ENCODE measurements at places on chromosomes 12 and 14. TPM values are rescaled to one million over a fixed set of nuclear protein-coding genes. Genes with fewer than 3 reads are reported as not detected.

GRCh38 chr12:76206677-76207072 lies 122.2 kb upstream of the NAP1L1 start:
- no peak for DNase-seq

DNA sequence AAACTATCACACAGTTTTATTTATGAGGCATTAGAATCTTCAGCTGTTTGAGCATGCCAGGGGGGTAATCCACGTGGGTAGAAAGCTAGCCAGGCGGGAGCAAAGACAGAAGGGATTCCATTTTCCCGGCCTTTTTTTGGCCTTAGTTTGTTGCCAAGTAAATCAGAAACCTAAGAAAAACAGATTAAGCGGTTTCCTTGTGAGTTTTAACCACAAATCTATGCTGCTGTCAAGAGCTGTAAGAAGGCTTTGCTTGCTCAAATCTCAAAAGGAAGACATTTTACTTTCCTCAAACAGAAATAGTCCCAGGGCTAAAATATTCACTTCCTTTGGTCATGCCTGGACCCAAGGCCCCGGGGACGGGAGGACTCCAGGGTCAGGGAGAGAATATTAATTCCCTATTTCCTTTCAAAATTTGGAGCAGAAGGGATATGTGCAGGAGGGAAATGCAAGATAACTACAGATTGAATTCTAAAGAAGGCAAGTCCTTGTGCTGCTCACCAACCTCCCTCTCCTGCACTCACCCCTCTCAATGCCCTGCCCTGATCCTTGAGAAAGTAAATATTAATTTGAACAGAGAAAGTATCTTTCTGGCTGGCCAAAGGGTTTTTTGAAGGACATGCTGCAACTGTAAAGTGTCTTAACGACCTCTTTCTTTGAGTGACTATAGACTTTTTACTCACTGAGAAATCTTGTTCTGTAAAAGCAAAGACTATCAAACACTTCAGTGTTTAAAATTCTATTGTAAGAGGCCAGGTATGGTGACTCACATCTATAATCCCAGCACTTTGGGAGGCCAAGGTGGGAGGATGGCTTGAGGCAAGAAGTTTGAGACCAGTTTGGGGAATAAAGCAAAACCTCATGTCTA lies 75.7 kb downstream of the HSD17B6 start:
- no peak for DNase-seq

DNA sequence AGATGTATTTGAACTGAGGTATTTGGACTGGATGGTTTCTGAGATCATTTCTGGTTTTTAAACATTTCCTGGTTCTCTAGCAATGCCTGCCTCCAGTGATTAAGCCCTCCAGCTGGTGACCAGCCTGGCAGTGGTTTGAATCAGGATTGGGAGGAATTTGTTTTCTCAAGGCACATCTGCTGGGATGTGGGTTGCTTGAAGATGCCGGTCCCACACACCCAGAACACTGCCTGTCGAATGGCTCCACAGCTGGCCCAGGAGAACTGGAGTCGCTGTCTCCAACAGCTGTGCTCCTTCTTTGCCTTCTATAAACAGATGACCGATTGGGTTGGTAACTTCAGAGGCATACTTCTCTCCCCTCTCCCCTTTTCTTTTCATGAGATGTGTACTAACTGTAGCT lies 258.0 kb upstream of the DDHD1 start:
- DNase-seq: no peak

DNA sequence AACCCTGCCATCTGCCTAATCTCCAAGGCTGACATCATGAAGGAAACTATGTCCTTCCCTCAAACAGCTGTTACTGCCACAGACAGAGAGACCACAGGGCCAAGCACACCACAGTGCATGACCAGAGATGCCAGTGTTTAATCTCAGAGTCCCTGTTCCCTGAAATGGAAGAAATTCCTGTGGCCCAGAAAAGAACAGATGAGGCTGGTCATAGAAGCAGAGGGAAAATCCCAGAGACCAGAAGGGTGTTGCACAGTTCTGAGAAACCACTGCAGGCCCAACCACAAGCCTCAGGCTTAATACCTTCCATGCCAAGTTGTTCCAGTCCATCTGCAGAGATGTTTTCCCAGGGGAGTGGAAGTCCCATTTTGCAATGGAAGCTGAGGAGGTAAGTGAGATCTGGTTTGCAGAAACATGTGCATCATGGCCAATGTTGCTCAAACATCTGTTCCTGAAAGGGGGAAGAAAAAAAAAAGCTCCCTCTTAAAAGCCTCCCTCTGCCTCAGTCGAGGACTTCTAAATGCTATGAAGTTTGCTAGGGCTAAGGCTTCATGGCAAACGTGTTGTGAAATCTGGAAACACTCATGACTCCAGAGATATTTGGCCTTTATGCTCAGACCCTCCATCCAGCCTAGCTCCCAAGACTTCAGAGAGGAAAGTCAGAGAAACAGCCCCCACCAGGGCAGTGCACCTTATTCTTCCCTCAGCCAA lies 98.6 kb downstream of the SCARB1 start:
- peak; percentile 51 for DNase-seq

The KRT6C gene
- total RNA-seq: not detected

GRCh38 chr14:73729556-73730265 lies 15.5 kb upstream of the PNMA1 start:
- no peak for DNase-seq

The TAS2R50 gene
- total RNA-seq: 1.3 TPM

The PHLDA1 gene
- total RNA-seq: 5.2 TPM

Data from mucosa of gallbladder (tissue), 1 donor.